ENCODE measurements at places on chromosomes 7 and 10.

DNA sequence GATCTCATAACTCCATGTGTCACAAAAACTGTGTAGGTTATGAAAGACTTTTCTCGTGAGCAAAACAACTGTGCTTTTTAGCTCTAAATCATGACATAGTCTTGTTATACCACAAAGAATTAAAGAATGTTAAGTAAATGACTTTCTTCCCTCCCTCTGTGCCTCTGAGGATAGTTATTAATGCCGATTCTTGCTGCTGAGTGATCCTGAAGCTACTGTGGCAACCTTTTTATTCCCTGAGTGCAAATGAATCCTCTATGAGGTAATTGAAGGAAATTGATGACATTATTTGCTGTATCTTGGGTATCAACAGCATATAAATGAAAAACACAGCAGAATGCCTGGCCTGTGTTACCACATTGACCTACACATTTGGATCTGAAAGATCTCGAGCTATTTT lies 142.2 kb upstream of the HDAC9 start:
- no peak for DNase-seq

DNA sequence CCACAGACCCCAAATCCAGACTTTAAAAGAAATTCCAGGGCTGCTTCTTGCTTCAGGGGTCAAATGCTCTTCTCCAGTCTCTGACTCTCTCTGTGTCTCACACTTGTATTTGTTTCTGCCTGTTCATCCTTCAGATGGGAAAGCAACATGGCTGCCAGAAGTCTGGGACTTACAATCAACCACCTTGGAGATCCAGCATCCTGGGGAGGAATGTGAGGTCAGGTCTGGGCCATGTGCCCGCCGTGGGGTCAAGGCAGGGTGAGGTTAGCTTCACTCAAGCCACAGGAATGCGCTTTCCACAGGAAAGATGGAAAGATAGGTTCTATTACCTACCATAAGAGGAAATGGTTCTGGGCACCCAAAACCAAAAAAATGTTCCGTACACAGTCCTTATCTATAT lies 34.3 kb upstream of the NPVF start:
- DNase-seq = no peak

GRCh38 chr10:69345890-69346474 lies 67.7 kb downstream of the HK1 start:
- DNase-seq = no peak

DNA sequence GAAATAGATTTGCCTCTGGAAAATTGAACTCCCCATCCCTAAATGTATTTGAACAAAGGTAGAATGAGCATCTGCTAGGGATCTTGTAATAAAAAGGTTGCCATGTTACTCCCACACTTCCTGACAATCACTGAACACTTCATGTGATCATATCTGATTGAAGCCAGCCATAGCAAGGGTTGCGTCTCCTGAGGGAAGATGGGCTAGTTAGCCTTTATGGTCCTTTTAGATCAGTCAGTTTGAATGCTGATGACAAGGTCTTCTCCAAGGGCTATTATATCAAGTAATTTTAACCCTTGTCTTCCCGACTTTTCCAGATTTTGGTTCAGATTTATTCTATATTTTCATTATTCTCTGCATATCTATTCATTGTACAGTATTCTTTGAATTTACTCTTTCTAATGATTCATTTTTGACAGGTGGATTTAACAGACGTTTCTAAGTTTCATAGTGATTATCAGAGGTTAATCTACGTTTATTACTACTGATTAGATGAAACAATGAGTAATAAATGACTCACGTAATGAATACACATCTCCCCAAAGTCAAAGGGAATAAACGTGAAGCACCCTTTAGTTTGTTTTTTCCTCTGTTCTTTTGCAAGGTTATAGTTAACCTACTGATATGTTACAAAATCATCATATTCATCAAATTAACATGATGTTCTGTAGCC lies 28.1 kb downstream of the CSGALNACT2 start:
- DNase-seq = no peak

DNA sequence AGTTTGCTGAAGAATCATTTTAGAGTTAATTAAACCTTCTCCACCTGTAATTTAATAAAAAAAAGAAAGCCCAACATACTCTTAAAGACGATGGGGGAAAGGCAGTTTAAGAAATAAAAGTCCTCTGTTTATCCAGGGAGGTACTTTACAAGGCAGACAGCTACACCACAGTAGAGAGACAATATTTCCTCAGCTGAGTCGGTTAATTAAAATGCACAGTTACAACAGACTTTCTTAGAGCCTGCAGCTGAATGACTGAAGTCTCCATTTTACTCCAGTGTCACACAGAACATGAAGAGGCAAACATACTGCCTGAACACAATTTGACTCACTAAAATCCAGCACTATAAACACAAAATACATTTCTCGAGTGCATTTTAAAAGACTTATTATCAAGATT lies 15.1 kb downstream of the LRRTM3 start:
- DNase-seq = no peak

- no peak for DNase-seq
These were observed 84.5 kb downstream of the MICU1 start for GRCh38 chr10:72541337-72541736.

- DNase-seq = no peak
These were observed 474.1 kb upstream of the STEAP1 start for GRCh38 chr7:89680161-89680560.

GRCh38 chr10:120385992-120386391 lies 71.0 kb upstream of the PLPP4 start:
- DNase-seq = no peak

- no peak for DNase-seq
These were observed 226.0 kb downstream of the TCF7L2 start for GRCh38 chr10:113175756-113176651.

DNA sequence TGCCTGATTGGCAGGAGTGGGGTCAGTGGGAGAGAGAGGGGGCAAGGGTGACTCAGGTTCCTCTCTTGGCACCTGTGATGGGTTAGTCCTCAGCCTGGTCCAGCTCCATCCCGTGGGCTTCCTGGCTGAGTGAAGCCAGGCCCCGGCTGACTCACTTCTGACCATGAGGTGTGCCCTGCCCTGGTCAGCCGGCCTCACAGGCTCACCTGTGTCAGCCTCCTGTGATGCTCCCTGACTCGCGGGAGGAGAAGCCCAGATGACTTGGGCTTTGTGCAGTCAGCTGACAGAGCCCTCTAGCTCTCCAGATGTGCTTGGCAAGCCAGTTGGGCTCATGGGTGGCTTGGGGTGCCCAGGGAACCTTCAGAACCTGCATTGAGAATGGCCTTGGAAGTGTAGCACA lies 16.0 kb upstream of the PPIF start:
- no peak for DNase-seq
